ENCODE measurements at places on chromosomes 2 and 18.
A peak's percentile ranks its signal among the peaks of the same experiment; 100 is the strongest.

GRCh38 chr18:48342581-48342980, 66.6 kb downstream of the ZBTB7C start:
- no peak for DNase-seq

DNA sequence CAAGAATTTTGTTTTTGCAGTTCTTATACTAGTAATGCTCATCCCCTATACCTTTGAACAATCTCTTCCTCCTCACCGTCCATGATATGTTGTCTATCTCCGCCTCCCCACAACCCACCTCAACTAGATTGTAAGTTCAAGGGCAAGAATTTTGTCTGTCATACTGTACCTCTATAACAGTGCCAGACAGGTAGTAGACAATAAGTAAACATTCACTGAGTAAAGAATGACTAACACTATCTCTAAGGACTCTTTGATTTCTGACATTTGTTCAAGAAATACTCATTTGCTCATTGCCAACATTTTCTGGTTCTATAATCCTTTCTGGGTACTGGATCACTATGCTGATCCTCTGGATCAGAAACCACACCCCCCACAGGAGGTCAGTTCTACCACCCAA, 82.4 kb downstream of the EXOC6B start:
- no peak for DNase-seq

GRCh38 chr2:230520061-230520874, 104.3 kb downstream of the SP100 start:
- DNase-seq = no peak

DNA sequence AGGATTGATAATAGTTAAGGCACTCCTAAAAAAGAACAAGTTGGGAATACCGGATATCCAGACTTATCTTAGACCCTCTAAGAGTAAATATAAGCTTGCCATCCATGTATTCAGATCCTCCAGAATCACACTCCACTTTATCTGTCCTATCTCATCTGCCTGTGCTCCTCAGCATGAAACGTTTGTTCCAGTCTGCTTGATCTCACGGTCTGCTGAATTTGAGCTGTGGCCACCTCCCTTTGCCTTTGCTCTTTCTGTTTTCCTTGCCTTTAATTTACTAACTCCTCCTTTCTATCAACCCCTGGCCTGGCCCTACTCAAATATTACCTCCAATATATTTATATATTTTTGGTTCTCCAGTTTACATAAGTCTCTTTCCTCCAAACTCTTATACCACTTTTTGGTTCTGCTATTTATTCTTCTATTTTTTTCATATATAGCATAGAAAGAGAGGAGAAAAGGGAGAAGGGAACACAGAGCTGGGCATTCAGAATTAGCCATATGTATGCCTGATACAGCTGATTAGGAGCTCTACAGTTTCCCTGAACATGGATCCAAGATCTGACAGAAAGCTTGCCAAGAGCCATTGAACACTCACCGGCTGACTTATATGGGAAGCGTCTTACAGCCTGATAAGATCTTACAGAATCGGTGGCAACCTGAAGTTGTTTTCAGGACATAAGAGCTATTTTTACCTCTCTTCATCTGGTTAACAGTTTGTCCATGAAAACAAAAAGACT, 21.8 kb upstream of the DNAJC27 start:
- no peak for DNase-seq

DNA sequence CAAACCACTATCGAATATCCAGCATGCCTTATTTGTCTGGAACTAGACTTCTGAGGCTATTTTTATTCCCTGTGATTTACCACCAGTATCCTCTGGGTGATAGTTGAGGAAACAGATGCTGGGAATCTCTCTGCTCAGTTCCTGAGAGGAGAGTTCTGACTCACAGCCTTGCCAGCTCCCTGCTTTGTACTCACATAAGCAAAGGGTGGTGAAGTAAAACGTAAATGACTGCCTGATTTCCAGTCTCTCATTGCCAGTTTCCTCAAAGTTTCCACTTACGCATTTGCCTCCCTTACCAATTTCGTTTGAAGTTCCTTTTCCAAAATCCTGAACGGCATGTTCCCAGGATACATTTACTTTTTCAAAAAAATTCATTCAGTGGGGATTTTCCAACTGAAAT, 69.2 kb upstream of the HNRNPA3 start:
- no peak for DNase-seq

DNA sequence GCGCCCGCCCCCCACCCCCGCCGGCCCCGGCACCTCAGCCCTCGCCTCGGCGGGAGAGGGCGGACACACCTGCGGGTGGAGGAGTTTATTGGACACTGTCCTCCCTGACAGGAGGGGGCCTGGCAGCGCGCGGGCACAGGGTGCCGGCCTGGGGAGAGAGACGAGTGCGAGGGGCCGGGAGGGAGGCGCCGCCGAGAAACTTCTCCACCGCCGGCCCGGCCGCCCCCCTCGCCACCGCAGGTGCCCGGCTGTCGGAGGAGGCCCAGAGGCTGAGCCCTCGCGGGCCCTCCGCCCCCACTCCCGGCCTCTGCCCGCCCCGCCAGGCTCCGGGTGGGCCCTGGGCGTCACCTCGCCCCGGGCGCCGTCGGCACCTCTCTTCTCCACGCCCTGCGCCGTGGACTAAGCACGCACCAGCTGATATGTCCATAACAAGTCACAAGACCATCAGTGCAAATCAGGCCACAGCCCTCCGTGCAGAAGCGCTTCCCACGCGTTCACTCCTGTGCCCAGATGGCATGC, 311.3 kb downstream of the CELF4 start:
- DNase-seq = no peak

- no peak for DNase-seq
Measured at GRCh38 chr18:76720683-76721082, 101.7 kb upstream of the ZNF236 start.

DNA sequence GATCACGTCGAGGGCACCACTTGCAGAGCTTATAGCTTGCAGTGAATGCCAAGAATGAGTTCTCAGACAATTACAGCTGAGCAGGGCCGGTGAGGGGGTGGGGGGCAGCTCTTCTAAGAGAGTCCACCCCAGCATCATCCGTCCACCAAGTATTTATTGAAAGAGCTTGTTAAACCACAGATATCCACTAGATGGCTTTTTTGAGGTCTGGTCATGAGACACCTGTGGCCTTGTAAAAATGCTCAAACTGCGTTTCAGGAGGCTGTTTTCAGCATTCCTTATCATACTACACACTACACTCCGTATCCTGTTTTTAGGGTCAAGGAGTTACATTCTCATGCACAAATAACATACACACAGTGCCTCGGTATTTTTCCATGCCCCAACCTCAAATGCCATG, 51.5 kb downstream of the DNAJC10 start:
- DNase-seq = peak; percentile 9

DNA sequence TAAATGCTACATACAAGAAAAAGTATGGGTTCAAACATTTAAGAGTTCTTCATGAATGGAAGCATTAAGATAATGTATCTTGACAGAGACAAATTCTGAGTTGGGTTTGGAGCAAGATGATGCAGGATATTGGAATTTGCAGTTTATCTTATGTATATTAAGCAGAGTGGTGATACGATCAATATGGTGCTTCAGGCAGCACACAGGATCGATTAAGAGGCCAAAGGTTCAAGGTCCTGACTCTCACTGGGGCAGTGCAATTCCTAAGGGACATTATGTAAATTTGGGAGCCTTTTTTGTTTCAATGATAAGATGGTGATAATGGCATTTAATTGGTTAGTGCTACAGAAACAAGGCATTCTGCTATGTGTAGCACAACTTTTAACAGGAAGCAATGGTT, 381.9 kb downstream of the KCNJ3 start:
- DNase-seq = no peak

- DNase-seq = no peak
Measured at GRCh38 chr2:204849892-204850291, 304.6 kb downstream of the PARD3B start.

- no peak for DNase-seq
Measured at GRCh38 chr2:112483831-112484230, 1.9 kb downstream of the TTL start.

DNA sequence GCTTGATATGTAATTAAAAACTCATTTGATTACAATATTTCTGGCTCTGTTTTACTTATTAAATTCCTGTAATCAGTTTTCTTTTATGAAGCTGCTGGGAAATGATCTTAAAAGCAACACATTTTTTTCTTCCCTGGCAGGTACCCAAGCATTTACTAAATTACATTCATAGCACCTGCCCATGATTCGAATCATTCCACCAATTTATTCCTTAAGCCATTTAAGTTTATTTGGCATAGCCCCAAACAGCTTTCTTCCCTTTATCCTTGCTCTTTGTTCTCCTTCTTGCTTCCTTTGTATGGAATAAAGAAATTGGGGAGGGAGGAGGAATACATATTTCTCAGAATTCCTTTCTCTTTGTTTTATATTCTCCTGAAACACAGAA, 241.3 kb downstream of the AGPS start:
- DNase-seq = no peak

DNA sequence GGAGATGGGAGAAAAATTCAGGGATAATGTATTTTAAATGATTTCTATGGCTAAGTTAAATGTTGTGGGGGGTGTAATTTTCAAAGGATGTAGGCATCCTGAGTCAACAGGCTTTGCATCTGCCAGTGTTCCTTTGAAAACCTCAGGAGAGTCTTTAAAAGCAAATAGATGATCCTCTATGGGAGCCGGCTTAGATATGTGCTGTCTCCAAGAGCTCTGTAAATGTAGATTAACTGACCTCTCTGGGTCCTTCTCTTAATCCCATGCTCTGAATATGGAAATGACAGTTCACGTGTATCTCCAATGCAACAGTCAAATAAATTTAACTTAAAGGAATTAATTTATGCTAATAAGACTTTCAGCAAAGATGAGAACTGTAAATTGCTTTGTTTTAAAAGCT, 292.7 kb downstream of the ERBB4 start:
- DNase-seq = no peak

DNA sequence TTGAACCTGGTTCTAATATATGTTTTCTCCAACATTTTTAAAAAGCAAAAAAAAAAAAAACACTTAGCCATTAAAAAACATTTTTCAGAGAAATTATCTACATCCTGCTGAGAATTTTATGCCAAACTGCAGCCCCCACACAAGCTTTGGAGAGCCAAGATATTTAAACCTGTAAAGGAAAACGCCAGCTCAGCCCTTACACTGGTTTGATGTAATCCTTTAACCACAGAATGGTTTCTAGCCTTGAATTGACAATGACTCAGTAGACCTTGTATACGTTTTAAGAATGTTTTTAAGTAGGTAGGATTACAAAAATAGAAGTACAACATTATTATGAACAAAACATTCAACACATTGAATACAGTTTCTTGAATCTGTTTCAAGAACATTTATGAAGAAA, 113.6 kb downstream of the BABAM2 start:
- DNase-seq = peak; percentile 91

- no peak for DNase-seq
Measured at GRCh38 chr2:63003351-63003750, 47.3 kb upstream of the OTX1 start.

DNA sequence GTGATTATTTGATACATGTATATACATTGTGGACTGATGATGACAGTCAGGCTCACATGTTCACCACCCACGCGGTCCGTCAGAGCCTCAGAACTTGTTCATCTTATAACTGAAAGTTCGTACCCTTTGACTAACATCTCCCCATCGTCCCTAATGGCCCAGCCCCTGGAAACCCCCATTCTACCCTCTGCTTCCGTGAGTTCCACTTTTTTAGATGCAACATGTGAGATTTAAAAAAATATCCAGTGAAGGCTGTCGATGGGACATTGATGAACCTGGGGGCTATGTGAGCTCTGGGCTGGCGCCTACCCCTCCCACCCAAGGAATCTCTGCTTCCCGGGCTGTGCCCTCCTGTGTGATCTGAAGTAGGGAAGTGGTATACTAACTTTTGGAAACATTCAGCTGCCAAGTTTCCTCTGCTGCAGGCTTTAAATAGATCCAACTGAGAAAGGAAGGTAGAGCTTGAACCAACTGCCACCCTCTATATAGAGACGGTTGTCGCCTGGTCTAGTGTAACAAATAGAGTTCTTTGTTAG, 163.8 kb downstream of the FAM210A start:
- DNase-seq = no peak
